ENCODE measurements at places on chromosomes 3 and 15. TPM values are rescaled to one million over a fixed set of nuclear protein-coding genes. Genes with fewer than 3 reads are reported as not detected.

RHOV gene
- 4.9 TPM for polyA plus RNA-seq

ABHD17C gene
- polyA plus RNA-seq = 13.8 TPM

SLC41A3 gene
- polyA plus RNA-seq = 20.0 TPM

SLC12A1 gene
- polyA plus RNA-seq = not detected

GRCh38 chr3:118968111-118968510 lies 66.5 kb downstream of the IGSF11 start:
- no peak for DNase-seq

- DNase-seq = no peak
These were observed 165.1 kb upstream of the ATP10A start for GRCh38 chr15:26028086-26028740.

DNA sequence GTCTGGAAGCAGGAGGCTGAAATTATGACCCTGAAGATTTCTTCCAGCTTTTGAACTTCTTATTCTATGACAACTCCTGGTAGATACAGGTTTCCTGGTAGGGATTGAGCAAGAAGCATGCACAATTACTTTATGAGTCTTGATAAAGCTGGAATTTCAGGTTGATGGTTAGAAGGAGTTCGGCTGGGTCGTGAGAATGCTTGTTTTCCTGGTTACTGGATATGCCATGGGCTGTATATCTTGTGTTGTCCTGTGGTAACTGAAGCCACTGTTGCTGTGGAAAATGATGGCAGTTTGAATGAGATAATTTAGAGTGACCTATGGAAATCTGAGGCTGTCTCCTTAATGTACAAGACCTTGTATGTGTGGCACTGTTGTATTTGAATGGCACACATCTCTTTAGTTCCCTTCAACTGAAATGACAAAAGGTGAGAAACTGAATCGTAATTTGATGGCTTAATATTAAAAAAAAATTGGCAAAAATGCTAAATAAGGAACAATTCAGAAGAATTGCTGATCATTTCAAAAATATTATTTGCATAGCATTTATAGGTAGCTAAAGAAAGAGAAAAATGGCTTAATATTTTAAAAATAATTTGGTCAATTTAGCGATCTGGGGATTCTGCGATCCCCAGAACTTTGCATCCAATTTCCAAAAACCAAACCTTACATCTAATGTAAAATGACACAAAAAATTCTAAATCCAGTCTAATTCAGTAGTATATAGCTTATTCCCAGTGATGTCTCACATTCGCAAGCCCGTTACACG lies 1.1 kb upstream of the UBE2E1 start:
- no peak for DNase-seq

DNA sequence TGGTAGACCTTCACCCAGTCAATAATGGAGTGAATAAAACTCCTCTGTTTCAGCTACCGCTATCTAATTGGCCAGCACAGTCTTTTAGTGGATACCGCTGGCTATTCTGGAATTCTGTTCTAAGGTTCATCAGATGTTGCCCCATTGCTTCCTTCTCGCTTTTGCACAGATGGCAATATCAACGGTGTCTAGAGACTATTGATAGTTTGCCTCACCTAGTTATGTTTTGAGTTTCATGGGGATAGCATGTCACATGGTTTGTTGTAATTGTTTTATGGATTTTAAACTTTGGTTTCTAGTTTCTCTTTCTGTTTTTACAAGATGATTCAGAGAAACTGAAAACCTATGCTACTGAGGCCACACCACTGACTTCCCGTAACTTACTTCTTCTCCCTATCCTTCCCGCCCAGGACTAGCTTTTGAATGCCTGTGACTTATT lies 2.0 kb downstream of the XRN1 start:
- no peak for DNase-seq

DNA sequence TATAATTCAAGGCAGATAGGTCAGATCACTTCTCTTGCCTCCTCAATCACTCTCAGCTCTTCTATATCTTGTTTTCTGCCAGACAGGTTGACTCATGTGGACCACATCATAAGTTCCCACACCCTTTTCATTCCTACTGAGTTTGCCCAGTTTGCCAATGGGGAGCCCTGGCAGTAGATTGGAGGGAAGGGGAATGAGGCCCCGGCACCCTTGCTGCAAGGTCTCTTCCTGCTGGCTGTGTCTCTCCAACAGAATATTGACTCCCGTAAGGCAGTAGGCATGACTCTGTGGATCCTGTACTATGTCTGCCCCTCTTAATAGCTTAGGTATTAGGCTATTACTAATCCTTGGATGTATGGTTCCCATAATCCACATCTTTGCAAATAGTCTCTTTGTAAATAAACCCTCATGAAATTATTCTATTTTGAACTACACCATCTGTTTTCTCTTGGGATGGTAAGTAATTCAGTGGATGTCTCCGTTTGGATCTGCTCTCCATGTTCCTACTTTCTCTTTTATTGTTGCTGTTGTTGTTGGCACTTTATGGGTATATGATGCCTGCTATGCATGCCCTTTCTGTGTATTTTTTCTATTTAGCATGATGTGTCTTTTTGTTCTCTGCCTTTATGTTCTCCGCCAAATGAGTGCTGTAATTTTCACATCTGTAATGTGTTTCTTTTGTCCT lies 65.5 kb upstream of the DCBLD2 start:
- peak; percentile 78 for DNase-seq

DNA sequence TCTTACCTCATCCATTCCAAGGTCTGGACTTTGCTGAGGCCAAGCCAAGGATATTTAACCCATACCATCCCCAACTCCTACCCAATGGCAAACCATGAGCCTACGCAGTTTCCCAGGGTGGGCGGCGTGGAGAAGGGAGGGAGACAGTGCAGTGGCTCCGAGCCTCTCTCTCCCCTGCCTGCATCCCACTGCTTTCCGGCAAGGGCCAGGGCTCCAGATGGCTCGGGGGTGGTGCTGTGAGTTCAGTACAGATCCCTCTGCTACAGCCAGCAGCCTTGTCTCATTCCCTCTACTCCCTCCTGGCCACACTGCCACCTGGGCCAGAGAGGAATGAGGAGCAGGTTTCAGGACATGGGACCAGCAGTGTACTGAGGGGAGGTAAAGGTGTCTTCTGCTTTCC lies 44.3 kb upstream of the APEH start:
- no peak for DNase-seq

DNA sequence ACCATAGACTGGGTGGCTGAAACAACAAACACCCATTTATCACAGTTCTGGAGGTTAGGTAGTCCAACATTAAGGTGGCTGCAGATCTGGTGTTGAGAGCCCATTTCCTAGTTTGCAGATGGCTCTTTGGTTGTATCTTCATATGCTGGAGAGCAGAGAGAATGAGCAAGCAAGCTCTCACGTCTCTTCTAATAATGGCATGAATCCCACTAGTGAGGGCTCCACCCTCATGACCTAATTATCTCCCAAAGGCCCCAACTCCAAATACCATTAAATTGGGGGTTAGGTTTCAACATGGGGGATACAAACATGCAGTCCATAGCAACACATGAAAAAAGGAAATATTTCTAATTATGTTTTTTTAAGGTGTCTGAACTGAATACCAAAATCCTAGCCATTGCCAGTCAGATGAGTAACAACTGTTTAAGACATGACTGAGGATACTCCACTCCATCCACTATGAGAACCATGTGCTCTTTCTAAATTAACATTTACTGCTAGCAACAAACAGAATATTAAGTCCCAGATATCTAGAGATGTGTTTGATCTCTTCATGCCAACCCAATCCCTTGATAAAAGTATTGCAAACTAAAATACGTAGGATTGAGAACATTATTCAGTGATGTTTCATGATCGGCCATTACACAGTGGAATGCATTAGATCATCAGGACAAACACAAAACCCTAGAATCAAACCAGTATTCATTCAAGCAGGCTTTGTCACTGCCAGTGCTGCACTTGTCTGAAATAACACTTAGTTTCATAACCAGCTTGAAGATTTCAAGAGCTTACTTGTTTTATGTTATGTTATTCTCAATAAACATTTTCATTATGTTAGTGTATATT lies 340.3 kb downstream of the SLC9A9 start:
- no peak for DNase-seq

DNA sequence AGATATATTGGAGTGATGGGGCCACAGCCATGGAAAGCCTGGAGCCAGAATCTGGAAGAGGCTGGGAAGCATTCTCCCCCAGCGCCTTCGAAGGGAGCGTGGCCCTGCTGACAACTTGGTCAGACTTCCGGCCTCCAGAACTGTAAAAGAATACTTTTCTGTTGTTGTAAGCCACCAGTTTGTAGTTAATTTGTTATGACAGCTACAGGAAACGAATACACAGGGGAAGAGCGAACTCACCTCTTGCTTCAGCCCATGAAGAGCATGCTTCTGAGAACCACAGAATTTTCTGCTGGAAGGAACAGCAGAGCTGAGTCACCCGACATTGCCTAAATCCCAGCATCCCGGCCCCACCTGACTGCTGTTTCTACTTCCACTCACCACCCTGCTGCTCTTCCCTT lies 501.7 kb downstream of the SHQ1 start:
- DNase-seq = no peak
